RWPE1 (cell line): ENCODE measurements at places on chromosomes 11 and 22.

DNA sequence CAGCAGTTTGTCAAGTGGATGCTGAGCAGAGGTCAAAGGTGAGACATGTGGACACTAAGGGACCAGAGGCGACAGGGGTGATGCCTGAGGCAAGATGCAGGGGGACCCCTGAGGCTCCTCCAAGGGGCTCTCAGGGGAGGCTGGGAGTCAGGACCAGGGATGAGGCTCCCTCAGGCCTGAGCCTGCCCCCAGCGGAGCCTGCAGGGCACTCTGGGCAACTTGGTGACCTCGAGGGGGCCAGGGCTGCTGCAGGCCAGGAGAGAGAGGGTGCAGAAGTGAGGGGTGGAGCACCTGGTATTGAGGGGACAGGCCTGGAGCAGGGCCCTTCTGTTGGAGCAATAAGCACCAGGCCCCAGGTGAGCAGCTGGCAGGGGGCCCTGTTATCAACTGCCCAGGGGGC lies 6.1 kb downstream of the EHBP1L1 start:
- DNase-seq, result no peak

GRCh38 chr22:35322126-35322525 lies 22.4 kb downstream of the TOM1 start:
- DNase-seq, result no peak

DNA sequence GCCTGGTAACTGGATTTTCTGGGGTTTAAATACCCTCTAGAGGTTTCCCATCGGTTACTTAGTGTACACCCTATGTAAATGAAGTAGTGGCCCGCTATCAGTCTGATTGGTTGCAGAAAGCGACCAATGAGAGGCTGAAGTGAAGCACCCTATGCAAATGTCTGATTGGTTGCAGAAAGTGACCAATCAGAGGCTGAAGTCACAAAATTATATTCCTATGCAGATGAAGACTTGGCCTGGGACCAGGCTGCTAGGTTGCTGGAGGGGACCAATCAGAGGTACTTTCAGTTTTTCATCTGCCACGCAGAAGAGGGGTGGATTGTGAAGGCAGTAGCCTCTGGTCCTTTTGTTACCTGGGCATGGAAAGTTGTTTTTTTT lies 134.8 kb downstream of the TBC1D22A start:
- DNase-seq, result no peak

- DNase-seq, result no peak
These were observed 24.7 kb downstream of the BTBD10 start for GRCh38 chr11:13438291-13438690.

DNA sequence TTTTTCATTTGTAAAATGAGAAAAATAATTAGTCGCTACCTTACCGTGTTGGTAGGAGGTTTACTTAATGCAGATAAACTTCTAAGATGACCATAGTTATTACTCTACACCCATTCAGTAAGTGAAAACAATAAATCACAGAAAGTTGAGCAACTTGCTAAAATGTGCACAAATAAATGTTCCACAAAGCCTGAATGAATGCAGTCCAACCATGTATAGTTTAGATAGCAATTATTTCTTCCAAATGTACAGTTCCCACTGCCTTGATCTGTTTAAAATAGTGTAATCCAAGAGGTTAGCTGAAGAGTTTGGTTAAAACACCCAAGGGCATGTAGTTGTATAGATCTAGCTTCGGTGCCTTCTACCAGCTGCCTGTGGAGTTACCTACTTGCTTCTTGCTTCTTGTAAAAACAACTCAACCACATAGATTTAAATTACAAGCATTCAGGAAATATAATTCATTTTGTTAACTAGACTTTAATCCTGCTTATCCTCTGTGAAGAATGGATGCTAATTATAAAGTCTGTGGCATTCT lies 106.3 kb upstream of the CARD18 start:
- DNase-seq, result no peak

GRCh38 chr11:59724066-59724465 lies 10.4 kb upstream of the OR10V1 start:
- DNase-seq, result no peak

DNA sequence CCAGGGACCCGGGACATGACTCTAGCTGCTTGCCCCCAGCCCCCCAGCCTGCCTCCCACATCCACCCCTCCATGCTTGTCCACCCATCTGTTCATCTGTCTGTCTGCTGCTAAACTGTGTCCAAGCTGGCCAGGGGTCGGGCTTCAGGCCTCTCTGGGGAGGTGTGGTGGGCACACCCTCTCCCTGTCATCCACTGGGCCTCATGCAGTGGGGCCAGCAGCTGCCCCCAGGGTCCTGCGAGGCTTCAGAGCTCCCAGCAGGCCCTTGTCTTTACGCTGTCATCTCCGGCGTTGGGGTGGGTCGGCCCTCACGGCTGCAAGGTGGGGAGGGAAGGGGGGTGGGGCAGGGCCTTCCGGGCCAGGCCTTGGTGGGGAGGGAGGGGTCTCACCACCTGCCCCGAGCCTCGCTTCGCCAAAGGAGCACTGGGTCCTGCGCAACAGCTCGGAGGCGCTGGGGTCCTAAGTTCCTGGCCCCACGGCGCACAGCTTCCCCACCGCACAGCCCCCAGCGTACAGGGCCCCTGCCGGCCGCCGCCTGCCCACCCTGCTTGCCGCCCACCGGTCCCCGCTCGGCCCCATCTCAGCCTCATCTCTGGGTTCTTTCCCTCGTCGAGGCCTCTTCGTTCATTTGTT lies 26.7 kb downstream of the MOB2 start:
- DNase-seq, result no peak

DNA sequence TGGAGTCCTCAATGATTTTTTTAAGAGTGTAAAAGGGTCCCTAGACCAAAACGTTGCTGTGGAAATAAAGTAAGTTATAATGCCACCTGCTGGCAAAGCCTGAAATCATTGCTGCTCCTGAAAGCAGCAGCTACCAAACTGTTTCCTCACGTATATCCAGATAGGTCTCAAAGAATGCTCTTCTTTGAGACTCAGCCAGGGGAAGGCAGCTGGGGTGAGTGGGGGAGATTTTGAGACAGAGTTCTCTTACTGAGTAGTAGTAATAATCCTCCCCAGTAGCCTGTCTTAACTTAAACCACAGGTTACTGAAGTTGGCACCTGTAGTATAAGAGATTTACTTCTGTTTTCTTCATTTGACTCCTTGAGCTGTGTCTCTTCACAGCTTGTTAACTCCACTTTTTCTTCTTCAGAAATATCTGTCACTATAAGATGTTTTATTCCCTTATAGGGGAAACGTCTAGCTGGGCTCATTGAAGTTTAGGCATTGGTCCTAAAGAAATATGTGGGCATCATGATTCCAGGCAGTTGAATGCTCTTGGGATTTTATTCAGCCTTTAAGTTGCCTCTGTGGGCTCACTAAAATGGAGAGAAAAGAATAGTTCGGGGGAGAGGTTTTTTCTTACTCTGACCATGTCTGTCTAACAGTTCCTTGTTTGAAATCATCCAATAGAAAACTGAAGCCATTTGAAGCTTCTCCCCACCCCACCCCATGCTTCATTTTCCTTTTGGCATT lies 77.9 kb downstream of the BTBD10 start:
- peak; percentile 42 for DNase-seq

DNA sequence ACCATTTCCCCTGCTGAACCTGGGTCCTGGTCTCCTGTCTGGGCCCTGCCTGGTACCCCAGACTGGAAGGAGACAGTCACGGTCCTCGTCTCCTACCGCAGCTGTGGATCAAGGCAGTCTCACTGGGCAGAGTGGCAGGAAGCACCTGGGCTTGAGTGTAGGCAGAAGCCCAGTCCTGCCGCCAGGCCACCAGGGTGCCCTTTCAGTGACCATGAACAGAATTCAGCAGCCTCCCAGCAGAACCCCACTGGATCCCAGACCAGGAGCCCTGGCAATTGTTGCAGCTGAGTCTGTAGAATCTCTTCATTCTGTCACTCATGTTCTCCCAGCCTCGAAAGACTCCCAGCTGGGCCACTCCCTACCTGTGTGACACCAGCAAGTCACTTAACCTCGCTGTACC lies 25.5 kb upstream of the CREB3L1 start:
- DNase-seq, result no peak

DNA sequence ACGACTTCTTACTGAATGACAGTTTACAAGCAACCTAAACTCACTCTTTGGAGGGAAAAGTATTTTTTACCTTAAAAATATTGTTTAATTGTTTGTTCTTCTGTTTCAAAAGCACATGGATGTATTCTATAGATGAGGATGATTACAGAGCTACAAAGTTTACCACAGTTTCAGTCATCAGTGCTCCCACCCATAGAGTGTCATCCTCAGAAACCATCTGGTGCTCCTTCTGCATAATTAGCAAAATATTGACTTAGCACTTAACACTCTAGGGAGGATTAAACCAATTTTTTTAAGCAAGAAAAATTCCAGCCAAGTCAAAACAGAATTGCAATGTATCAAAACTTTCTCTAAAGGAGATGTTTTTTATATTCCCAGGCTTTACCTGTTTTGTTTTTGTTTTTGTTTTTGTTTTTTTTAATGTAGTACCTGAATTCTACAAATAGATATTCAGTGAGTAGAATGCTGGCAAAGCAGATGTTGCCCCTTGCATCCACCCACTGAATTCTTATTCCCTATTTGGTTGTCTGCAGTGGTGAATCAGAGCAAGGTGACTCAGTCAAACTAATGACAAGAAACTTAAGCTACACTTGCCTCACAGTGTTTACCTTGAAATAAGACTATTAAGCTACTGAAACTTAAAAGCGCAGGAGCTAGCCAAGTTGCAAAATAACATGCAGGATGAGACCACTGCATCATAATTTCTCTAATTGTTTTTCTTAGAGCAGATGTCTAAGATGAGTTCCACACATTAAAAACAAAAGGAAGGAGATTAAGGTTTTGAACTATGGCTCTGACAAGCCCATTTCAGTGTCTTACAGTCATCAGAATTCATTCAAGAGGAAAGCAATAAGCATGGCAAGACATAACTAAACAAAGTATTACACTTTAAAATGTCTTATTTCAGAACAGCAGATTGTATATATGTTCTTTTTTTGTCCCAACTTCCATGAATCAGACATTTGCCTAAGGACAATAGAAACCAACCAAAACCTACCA lies 155.1 kb upstream of the SOX6 start:
- DNase-seq, result peak; percentile 46

GRCh38 chr11:30481330-30481729 lies 104.8 kb downstream of the MPPED2 start:
- no peak for DNase-seq
